ENCODE measurements at places on chromosomes 7 and 10.

DNA sequence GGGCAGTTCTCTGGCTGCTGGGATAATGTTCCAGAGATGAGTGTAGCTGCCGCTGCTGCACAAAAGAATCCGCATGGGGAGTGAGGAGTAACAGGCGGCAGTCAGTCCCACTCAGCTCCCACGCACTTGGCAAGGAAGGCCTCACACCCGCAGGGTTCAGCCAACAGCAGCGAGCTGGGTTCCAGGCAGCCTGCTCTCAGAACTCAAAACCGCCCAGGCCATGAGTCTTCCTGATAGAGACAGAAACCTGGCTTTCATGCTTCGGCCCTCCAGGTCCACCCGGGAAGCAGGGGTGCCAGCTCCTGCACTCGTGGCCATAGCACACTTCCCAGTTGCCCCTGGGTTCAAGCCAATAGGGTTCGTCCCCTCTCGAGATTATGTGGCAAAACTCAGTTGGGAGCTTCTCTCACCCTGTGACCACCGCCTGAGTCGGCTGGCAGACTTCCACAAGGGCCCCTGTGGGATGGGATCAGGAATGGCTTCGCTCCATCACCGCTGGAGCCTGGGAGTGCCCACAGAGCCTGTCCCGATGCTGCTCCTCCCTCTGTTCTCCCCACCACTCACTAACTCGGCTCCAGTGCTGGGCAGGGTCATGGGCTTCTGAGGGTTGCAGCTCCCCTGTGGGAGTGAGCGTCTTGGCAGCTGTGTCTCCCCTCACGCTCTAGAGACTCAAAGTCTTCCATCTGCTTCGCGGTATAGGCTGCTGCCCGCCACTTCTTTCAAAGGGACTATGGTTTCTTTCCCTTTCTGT lies 20.6 kb downstream of the CLRN3 start:
- no peak for DNase-seq

- no peak for DNase-seq
Measured at GRCh38 chr7:136348542-136349192, 371.5 kb upstream of the MTPN start.

DNA sequence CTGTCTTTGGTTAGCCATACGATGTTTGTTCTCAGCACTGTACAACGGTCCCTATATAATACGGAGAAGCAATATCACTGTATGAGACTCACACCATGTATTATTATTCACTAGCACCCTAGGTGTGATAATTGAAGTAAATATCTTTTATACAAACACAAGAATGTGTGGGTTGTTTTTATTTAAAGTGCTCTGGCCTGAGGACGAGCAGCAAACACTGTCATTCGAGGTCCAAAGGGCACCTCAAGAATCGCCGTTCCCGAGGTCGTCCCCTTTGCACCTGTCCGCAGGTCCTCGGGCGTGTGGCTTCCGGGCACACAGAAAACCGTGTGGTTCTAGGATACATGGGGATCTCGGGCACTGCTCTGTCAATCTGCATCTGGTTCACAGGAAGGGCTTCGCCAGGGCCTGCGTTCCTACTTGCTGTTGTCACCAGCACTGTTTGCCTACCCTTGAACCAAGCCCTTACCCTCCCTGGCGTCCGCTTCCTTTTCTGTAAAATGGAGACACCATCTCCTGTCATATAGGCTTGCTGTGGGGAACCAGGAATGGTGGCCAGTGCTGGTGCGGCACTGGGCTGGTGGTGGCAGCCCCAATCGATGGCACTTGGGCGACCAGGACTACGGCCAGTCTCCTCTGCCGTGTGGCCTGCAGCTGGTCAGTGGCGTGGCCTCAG lies 28.5 kb upstream of the SH2B2 start:
- DNase-seq: no peak

GRCh38 chr7:145088111-145088745 lies 252.4 kb upstream of the TPK1 start:
- no peak for DNase-seq

GRCh38 chr10:104689105-104689504 lies 48.0 kb downstream of the SORCS3 start:
- no peak for DNase-seq

- no peak for DNase-seq
Measured at GRCh38 chr7:103148131-103148993, 537 bp downstream of the NAPEPLD start.

GRCh38 chr10:22369434-22370072 lies 24.3 kb downstream of the SPAG6 start:
- DNase-seq: no peak

GRCh38 chr7:3318874-3319273 lies 17.8 kb downstream of the SDK1 start:
- DNase-seq: no peak

- no peak for DNase-seq
Measured at GRCh38 chr10:13823709-13824405, 237.1 kb downstream of the PRPF18 start.

- no peak for DNase-seq
Measured at GRCh38 chr10:79238158-79238520, 109.1 kb upstream of the PPIF start.
